ENCODE measurements at places on chromosomes 13 and 19.

GRCh38 chr19:4208385-4209094, 20.8 kb upstream of the EBI3 start:
- DNase-seq: no peak

- DNase-seq: no peak
Measured at GRCh38 chr19:4715529-4716221, 8.0 kb downstream of the DPP9 start.

DNA sequence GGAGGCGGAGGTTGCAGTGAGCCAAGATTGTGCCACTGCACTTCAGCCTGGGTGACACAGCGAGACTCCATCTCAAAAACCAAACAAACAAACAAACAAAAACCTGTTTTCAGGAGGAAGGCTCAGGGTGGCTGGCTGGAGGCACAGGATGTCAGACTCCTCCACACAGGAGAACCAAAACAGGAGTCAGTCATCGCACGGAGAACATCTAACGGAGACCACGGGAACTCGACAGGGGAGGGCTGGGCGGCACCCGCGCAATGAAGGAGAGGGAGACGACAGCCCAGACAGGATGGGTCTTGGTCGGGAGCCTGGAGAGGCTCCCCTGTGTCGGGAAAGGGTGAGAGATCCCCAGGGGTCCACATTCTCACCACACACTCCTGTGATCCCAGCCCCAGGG, 20.8 kb upstream of the SLC7A9 start:
- no peak for DNase-seq

DNA sequence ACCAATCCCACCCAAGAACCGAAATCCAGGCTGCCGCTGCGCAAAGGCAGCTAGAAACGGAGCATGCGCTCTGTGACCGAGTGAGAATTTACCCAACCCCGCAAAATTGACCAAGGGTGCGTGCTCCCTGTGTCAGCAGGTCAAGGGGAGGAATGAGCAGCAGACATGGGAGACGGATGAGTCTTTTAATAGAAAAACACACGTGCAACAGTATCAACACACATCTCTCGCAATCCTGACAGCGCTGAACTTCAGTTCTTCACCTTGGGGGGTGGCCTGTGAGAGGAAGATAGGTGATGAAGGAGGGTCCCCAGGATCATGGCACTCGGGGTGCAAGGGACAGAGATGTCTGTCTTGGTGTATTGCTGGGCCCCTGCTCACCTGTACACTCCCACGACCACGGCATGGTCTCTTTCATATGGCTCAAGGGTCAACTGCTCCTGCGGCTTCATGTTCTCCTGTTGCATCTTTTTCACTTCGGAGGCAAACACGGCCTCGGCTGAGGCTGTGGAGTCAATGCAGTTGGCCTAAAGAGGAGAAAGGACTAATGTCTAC, 402 bp upstream of the DYRK1B start:
- DNase-seq: no peak

- no peak for DNase-seq
Measured at GRCh38 chr19:46299004-46299509, 2.2 kb downstream of the HIF3A start.

GRCh38 chr13:98839856-98840769, 87.6 kb upstream of the SLC15A1 start:
- peak; percentile 14 for DNase-seq

- DNase-seq: peak; percentile 13
Measured at GRCh38 chr19:57708641-57709361, at the start of gene ZNF154. Gene ZNF154, minus strand, starts transcription at chr19:57709204. Its CDS starts 233 bp downstream, at chr19:57708971.

- no peak for DNase-seq
Measured at GRCh38 chr19:16026756-16027155, 49.5 kb upstream of the TPM4 start.

DNA sequence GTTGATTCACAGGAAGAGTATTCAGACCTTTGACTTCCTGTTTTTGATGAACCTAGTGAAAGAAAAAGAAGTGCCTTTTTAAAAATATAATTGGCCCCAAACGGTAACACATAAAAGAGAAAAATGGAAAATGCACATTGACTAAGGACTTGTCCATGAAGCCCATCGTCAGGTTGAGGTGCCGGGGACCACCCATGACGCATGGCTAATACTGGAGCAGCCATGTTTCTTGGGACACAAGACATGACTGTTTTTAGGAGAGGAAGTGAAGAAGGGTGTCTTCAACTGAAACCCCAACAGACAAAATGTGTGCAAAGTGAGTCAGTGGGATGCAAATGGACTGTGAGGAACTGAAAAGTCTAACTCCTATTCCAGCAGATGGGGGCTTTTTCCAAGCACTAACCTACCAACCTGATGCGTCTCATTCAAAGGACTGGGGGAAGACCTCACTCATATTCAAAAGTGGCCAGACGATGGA, 459.4 kb downstream of the FOXO1 start:
- no peak for DNase-seq

GRCh38 chr19:13974073-13974472, 21.8 kb downstream of the DCAF15 start:
- DNase-seq: no peak

DNA sequence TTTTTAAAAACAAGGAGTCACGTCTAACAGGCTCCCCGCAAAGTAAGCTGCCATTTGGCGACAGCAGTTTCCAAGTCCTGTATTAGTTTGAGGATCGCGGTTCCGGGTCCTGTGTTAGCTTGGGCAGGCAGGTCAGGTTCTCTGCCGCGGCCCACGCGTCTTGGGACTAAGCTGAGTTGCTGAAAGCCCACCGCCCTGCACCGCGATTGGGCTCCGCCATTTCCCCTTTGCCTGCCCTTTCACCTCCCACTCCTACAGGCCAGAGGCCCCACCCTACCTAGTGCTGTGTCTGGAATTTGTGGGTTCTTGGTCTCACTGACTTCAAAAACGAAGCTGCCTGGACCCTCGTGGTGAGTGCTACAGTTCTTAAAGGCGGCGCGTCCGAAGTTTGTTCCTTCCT, 6.8 kb downstream of the PARP4 start:
- DNase-seq: no peak

GRCh38 chr19:8655340-8655709, 24.9 kb downstream of the NFILZ start:
- DNase-seq: no peak

- DNase-seq: no peak
Measured at GRCh38 chr19:15443325-15443724, 6.4 kb downstream of the WIZ start.

DNA sequence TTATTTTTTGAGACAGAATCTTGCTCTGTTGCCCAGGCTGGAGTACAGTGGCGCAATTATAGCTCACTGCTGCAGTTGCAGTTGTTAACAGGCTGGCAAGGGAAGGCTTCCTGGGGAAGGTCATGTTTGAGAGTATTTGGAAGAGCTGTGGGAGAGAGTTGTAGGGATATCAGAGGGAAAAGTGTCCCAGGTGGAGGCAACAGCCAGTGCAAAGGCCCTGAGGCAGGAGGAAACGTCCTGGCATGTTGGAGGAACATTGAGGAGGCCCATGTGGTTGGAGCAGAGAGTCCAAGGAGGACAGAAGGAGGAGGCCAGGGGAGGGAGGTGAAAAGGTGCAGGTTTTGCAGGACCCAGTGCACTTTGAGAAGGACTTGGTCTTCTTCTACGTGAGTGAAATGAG, 2.2 kb upstream of the DUS3L start:
- DNase-seq: no peak

- no peak for DNase-seq
Measured at GRCh38 chr19:4933528-4933927, 24.2 kb downstream of the UHRF1 start.

GRCh38 chr13:63838366-63839110, 2422.9 kb upstream of the PCDH20 start:
- DNase-seq: no peak

- DNase-seq: no peak
Measured at GRCh38 chr13:45796426-45797235, 54.9 kb downstream of the SIAH3 start.

DNA sequence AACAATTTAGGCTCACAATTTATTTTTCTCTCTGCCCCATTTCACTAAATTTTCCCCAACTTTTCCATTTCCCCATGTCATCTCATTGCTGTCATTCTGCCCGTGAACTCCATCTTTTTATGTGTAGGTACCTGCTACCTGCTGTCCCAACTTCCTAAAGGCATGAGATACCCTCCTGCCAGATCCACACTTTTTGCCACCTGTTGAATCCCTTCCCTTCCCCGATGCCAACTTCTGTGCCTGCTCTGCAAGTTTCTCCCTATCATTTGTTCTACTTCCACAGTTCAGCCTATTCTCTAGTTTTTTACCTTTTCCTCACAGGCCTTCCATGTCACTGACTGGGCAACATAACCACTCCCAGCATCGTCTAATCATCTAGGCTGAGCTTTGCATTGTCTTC, 607.5 kb upstream of the KLF12 start:
- DNase-seq: no peak

Data from stimulated activated CD8-positive, alpha-beta memory T cell treated with anti-CD3 and anti-CD28 coated beads, Interleukin-12 subunit alpha, Interleukin-12 subunit beta, amount 100 ng/mL, for 1 hour (primary cell).